ENCODE measurements at places on chromosomes 1 and 21. TPM values are rescaled to one million over a fixed set of nuclear protein-coding genes. Genes with fewer than 3 reads are reported as not detected.

Gene KRTAP11-1
- not detected for total RNA-seq

Gene NHLH1
- total RNA-seq = not detected

Gene LGALS8
- 94.3 TPM for total RNA-seq

Gene CGN
- total RNA-seq = 5.9 TPM

Gene GBP4
- total RNA-seq = 9.6 TPM

Gene FAM3B
- total RNA-seq = 22.2 TPM

Gene FCMR
- 0.95 TPM for total RNA-seq

Gene VPS72
- 32.1 TPM for total RNA-seq

Gene HTR1D
- total RNA-seq = 0.11 TPM

Gene ADORA3
- total RNA-seq = 1.6 TPM

Gene BSND
- total RNA-seq = not detected

Gene EDARADD
- 10.6 TPM for total RNA-seq

DNA sequence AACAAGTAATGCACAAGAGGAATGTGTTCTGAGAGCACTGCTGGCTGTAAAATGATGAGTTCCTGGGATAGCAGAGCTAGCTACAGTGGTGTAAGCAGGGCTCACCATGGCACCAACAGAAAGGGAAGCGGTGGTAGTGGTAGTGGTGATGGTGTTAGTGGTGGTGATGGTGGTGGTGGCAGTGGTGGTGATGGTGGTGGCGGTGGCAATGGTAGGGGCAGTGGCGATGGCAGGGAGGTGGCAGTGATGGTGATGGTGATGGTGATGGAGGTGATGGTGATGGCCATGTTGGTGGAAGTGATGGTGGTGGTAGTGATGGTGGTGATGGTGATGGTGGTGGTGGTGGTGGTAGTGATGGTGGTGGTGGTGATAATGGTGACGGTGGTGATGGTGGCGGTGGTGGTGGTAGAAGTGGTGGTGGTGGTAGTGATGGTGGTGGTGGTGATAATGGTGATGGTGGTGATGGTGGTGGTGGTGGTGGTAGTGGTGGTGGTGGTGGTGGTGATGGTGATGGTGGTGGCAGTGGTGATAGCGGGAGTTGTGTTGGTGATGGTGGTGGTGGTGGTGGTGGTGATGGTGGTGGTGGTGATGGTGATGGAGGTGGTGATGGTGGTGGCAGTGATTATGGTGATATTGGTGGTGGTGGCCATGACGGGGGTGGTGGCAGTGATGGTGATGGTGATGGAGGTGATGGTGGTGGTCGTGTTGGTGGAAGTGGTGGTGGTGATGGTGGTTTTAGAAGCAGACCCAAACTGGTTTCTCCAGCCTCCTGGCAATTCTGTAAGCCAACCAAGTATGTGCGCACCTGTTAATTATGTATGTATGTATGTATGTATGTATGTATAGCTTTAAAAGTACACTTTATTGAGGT, 254.1 kb downstream of the TRABD2B start:
- no peak for DNase-seq

GRCh38 chr21:45747802-45748445, 104.4 kb downstream of the PCBP3 start:
- no peak for DNase-seq

DNA sequence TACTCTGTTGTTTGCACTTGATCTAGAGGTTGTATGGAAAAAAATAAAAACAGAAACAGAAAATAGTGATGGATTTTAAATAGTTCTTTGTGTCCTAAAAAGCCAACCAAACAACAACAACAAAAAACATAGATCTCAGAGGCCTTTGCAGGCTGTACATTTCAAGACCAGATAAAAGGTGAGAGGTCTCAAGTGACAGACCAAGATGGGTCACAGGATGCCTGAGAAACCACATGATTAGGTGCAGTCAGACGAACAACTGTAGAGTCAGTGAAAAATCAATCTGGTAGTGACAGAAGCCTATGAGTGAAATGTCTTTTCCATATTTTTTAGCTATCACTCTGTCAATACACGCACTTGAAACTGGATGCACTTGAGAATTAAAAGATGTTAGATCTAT, 193.5 kb upstream of the SAMSN1 start:
- no peak for DNase-seq

- no peak for DNase-seq
Observed at GRCh38 chr1:30263888-30264671, 459.3 kb downstream of the MATN1 start.

DNA sequence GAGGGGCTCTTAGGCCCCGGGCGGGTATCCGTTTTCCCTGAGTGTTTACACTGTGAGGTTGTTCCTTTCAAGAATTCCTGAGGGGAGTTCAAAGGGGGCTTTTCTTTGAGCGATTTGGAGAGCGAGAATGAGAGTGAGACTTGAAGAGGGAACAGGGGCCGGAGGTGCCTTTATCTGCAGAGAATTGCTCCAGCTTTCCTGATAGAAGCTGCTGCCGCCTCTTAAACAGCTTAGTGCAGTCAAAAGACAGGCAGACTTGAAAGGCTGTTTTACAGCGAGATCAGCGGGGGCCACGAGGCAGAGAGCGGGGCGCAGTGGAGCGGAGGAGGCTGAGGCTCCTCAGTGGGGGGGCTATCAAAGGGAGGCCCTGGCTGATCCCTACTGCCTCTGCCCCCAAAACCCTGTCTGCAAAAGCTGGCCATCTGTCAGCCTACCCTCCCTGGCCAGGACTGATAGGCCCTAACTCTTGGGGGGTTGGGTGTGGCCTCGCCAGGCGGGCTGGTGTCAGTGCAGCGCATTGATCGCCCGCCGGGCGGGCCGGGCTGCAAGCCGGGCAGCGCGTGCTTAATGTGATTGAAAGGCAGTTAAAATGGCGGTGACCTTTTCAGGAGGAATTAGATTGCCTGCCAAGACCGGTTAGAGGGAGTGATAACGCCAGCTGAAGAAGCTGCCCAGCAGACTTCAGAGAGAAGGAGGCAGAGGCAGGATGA, 36.4 kb downstream of the TMEM53 start:
- no peak for DNase-seq

DNA sequence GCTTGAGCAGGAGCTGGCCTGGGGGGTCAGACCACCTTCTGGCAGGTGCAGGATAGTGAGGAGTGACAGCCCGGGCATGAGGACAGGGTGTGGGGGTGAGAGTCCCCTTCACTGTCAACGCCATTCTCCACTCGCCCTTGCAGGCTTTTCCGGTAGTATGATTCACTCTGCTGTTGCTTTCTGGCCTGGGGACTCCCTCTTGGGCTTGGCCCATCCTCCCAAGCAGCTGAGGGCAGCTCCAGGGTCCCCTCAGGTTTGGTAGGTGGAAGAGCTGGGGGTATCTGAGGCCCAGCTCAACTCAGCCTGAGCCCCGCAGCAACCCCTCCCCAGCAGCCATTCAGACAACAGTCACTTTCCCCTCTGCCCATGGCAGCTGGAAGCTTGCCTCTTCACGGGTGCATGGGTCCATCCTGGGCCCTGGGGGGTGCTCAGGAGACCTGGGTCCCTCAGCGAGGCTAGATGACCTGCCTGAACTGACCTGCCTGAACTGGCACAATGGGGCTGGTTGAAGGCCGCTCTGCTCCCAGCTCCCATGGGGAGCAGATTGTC, 1.3 kb downstream of the CLDN19 start:
- no peak for DNase-seq

- no peak for DNase-seq
Observed at GRCh38 chr1:155608888-155609225, 1.2 kb upstream of the MSTO1 start.

DNA sequence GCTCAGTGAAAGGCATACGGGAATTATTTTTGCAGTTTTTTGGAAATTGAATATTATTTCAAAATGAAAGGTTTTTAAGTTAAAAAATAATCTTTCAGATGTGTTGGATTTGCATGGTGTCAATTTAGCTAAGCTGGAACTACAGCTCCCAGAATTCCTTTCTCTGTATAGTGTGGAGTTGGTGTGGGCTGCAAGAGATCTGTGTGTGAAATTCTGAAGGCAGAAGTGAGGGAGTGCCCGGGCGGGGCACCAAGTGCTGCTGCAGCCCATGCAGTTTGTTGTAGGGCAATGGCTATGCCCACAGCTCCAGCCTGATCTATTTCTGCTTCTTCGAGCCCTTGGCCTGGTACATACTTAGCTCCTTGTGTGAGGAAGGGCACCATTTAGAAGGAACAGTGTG, 60.5 kb upstream of the CSF1 start:
- no peak for DNase-seq

DNA sequence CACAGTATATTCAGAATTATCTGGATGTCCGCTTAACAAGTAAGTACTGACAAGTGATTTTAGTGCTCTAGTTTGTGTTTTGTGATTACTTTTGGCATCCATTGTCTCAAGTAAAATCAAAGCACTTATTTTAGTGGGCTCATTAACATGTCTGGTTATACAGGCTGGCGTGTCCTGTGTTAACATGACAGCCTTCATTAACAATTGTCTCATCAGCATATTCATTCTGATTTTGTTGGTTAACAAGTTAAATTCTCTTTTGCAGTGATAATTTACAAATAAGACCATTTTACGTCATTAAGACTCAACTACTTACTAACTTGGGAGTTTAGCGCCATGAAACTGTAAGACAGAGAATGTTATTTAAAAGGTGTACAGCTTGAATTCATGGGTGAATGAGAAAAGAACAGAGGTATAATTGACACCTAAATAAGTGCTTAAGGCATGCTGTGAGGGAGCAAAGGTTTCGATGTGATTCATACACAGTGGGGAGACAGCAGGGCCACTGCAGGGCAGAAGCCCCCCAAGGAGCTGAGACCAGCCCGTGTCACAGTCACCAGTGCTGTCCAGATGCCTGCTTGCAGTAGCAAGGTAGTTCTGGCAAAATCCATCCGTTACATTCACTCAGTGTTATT, 22.4 kb downstream of the TAF5L start:
- DNase-seq = no peak

- DNase-seq = no peak
Observed at GRCh38 chr21:32279377-32279680, 480 bp upstream of the MIS18A start.

- DNase-seq = no peak
Observed at GRCh38 chr1:42832641-42833240, 13.7 kb upstream of the ZNF691 start.

- DNase-seq = no peak
Observed at GRCh38 chr1:2548068-2548589, 8.0 kb upstream of the TNFRSF14 start.

DNA sequence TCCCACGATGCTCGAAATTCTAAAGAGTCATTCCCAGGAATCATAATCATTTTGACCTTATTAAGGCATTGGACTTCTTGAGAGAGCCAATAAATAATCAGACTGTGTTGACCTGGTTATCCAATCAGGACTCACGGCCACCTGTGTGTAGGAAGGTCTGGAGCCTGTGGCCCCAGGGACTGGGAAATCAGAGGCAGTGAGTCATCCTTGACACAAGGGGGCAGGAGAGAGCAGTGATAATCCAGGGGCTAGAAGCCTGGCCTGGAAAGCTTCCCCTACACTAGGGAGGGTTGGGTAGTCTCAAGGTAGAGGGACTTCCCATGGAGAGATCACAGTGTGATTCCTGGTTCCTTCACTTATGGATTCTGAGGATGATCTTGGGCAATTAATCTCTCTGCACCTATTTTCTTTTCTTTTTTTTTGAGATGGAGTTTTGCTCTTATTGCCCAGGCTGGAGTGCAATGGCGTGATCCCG, 4.7 kb downstream of the MR1 start:
- DNase-seq = no peak

- DNase-seq = no peak
Observed at GRCh38 chr1:41855713-41856112, 63.0 kb downstream of the HIVEP3 start.

DNA sequence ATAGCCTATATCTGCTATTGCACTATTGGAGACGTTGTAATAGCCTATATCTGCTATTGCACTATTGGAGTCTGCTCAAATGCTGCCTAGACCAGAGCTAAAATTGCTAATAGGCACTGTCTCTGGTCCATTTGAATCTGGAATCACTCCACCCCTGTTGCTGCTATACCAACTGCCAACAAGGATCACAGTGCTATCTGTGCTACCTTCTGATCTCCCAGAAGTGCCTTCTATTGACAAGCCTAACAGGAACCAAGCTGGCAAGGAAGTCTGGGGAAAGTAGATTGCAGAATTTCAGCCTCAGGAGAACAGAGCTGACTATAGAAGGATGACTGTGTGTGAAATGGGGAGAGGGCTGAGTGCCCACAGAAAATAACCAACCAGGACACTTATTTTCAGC, 15.9 kb downstream of the RWDD3 start:
- DNase-seq = no peak

DNA sequence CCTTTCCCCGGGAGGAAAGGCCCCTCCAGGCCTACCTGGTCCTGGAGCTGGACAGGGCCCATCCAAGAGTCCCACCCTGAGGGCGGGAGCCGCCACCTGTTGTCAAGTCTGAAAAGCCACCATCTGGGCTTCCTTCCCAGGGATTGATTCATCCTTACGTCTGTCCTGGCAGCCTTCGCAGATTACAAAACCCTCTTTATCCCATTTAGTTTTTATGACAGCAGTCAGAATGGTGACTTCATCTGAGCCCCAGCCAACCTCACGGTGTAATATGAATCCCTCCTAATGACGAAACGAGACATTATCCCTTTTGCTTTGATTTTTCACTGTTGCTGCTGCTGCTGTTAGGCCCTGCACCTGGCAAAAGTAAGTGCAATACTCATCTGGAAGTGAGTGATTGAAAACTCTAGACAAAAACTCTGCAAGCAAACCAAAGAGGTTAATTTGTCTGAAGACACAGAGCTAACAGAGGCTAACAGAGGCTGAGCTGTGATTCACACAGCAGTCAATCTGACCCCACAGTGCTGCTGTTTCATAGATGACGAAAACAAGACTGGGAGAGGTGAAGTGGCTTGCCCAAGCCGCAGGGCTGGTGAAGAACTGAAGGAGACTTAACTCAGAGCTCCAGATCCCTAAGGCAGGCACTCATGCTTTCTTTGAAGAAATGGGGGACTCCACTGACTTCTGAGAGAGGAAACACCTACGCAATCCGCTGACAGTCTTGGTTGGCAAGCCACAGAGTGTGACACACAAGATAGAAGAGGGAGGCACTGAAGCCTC, 30.0 kb upstream of the S100A7 start:
- no peak for DNase-seq

GRCh38 chr1:37479255-37480124, 5.1 kb downstream of the ZC3H12A start:
- DNase-seq = no peak

DNA sequence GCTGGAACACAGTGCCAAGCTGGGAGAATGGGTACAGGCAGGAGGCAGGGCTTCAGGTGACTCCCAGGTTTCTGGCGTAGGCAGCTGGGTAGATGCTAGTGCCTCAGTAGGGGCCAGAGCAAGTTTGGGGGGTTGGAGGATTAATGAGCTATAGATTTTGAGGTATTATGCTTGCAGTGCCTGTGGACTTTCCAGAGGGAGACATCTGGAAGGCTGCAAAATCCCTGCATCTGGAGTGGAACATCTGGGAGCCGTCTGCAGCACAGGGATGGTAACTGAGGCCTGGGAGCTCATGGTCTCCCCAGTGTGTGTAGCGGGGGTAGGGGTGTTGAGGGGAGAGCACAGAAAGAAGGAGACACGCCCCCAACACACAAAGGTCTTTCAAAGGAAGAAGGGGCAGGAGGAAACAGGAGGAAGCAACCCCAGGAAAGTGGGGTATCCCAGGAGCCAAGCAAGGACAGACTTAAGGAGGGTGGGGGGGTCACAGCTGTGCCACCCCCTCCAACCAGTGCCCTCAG, 2.2 kb upstream of the PDZK1IP1 start:
- no peak for DNase-seq

Measured in urinary bladder (tissue), 4 donors.